ENCODE measurements at places on chromosomes 3 and 15.
A peak's percentile ranks its signal among the peaks of the same experiment; 100 is the strongest.

DNA sequence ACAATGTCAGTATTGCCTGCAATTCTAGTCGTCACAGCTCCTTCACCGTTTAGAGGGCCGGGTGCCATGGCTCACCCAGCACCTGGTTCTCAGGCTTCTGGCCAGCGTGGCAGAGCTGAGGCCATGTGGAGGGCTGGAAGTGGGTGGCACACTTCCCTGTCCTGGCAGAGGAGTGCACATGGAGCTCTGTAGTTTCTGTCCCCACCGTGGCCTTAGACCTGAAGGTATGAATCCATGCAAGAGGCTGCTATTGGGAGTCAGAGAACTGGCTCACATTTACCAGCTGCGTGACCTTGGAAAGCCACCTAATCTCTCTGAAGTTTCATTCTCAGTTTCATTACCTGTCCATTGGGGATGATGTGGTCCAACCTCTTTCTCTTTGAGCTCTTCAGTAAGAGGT is 22.2 kb downstream of the EPHB1 start:
- DNase-seq = no peak

- DNase-seq = no peak
These were observed 72.8 kb downstream of the SENP2 start for GRCh38 chr3:185658943-185659342.

GRCh38 chr15:39285663-39286062 is 295.2 kb upstream of the THBS1 start:
- no peak for DNase-seq

DNA sequence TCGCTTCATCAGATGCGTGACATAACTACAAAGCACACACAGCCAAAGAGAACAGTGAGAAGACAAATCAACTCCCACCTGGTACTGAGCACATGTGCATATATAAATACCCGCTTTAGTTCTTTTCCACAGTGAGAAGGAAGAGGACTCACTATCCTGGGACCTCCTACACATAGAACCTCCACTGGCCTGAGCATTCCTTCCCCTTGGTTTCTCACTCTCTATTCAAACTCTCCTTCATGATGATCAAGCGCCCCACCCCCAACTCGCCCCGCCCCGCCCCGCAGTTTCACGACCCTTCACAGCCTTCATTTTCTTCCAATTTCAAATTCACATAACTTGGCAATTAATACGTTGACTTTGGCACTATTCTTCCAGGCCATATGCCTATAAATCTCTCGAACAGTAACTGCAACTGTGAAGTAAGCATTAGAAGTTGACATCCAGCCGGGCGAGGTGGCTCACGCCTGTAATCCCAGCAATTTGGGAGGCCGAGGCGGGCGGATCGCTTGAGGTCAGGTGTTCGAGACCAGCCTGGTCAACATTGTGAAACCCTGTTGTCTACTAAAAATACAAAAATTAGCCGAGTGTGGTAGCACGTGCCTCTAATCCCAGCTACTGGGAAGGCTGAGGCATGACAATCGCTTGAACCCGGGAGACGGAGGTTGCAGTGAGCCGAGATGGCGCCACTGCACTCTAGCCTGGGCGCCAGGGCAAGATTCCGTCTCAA is 1.1 kb downstream of the RPS17 start:
- no peak for DNase-seq

DNA sequence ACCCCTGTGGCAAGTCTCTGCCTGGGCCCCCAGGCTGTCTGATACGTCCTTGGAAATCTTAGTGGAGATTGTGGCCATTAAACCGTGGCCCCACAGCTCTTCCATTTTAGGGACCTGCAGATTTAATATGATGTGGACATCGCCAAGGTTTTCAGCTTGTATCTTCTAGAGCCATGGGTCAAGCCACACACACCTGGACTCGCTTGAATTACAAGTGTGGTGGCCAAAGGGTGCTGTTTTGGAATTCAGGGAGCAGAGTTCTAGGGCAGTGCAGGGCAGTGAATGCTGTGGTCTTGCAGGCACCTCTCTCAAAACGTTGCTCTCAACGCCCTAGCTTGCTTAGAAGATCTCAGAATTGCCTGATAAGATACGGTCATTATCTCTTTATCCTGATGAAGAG is 211.2 kb downstream of the ROBO2 start:
- DNase-seq = no peak

GRCh38 chr3:70608434-70608833 is 296.0 kb upstream of the MDFIC2 start:
- no peak for DNase-seq

GRCh38 chr15:65762914-65763787 is 28.9 kb downstream of the DENND4A start:
- DNase-seq = no peak

GRCh38 chr3:76438971-76439370 is 600.9 kb upstream of the ROBO2 start:
- no peak for DNase-seq

DNA sequence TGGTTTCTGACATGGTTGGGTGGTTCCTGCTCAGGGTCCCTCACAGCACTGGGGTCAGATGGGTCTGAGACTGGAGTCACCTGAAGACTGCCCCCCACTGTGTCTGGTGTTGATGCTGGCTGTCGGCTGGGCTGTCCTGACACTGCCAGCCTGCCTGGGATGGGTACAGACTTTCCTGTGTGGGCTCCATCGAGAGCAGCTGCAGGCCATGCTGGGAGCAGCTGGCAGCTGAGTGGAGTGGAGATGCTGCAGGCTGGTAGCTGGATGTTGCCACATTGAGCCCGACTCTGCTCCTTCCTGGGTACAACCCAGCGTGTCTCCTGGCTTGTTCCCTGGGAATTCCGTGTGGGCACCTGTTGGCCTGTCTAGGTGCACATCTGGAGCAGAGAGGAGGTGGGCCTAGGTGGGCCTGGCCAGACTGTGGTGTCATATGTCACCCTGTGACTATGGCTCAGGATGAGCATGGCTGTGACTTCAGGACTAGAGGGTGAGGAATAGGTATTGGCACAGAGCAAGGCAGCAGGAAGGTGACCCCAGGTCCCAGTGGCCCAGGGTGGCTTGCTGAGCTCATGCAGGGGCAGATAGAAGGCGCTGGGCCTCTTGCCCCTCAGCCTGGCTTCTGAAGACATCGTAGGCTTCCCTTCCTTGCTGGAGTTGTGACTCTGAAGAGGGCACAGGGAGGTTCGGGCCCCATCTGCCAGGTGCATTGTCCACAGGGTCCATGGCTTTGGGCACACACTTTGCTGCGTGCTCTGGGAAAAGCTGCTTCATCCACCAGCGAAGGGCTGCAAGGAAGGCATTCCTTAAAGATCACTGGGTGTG is 40.0 kb upstream of the PRR23E start:
- no peak for DNase-seq

- peak; percentile 92 for DNase-seq
These were observed 41.2 kb downstream of the CCDC12 start for GRCh38 chr3:46935168-46935858.

GRCh38 chr3:154642145-154642544 is 212.2 kb upstream of the GPR149 start:
- no peak for DNase-seq

DNA sequence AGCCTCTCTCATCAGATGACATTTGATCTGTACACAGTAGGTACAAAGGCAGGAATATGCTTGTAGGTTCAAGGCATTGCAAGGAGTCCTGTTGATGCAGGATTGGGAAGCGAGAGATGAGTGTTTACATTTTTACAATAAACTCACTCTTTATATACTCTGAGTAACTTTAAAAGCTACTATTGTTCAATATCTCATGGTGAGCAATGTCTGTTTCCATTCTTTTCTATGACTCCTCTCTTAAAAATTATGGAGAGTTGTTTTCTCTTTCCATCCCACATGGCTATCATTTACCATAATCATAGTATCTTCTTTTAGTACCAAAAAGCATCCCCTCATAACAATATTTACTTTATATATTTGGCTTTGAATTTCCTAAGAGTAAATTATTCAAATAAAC is 314.0 kb upstream of the CDIN1 start:
- DNase-seq = no peak

DNA sequence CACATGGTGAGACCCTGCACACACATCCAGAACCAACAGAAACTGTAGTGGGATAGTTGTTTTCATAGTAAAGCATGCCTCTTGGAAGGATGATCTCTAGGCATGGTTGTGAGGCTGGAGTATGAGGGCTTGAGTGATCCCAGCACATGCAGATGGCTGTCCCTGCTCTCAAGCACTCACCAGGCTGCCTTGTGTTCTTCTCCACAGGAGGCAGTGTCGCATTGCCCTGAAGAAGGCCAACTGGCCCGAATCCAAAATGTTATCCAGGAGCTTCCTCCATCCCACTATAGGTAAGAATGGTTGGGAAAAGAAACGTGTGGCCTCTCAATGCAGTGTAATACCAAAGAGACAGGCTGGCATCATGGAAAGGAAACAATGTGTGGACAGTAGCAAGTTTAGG is 82.7 kb downstream of the TMEM39A start:
- peak; percentile 11 for DNase-seq
